ENCODE measurements at places on chromosomes 2 and 18. TPM values are rescaled to one million over a fixed set of nuclear protein-coding genes. Genes with fewer than 3 reads are reported as not detected.

- DNase-seq: no peak
Observed at GRCh38 chr2:130769343-130769907, 14.1 kb downstream of the AMER3 start.

GRCh38 chr2:200021449-200022114 is 66.2 kb downstream of the MAIP1 start:
- no peak for DNase-seq

- DNase-seq: no peak
Observed at GRCh38 chr18:56189615-56190014, 448.8 kb downstream of the TXNL1 start.

GRCh38 chr2:127927384-127927783 is 41.6 kb upstream of the AMMECR1L start:
- no peak for DNase-seq

- DNase-seq: no peak
Observed at GRCh38 chr2:226066391-226066790, 666.9 kb downstream of the NYAP2 start.

- DNase-seq: no peak
Observed at GRCh38 chr2:176124947-176125771, 2.6 kb downstream of the HOXD9 start.

GRCh38 chr2:128347701-128348539 is 29.3 kb upstream of the HS6ST1 start:
- DNase-seq: peak; percentile 86

- no peak for DNase-seq
Observed at GRCh38 chr2:10294077-10294476, 8.6 kb upstream of the HPCAL1 start.

GRCh38 chr2:64854773-64855237 is 134.4 kb upstream of the SLC1A4 start:
- no peak for DNase-seq

HMSD gene
- not detected for total RNA-seq

CD8B gene
- 0.30 TPM for total RNA-seq

Measured in Right ventricle myocardium inferior (tissue), 1 donor.